AG09309 (cell line): ENCODE measurements at places on chromosomes 16 and 17.

GRCh38 chr16:27745348-27745747 lies 195.4 kb downstream of the KATNIP start:
- no peak for DNase-seq

DNA sequence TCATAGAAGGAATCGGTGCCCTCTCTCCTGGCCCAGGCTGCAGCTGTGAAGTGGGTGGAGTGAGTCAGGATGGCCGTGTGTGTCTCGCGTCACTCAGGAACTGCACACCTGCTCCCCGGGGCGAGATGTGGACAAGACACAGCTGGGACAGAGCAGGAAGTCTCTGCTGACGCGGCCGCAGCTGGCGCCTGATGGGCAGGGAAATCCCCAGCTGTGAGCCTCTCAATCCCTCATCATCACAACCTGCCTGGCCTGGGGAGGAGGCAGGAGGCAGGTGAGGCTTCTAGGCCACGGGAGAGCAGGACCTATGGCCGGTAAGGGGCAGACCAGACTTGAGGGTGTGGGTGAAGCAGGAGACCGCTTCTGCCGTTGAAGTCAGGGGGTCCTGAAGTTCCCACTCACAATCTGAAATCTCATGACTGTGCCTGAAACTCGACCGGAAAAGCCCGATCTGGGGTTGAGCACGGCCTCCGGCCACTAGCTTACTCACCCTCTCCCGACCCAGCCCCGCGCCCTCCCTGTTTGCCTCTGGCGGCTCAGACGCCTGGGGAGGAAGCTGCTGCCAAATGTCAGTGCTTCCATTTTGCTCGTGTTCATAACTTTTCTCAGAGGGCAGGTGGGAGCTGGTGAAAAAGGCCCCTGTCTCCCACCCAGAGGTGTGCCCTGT lies 1.1 kb upstream of the TRPV3 start:
- no peak for DNase-seq

- no peak for DNase-seq
These were observed 144.3 kb downstream of the VPS53 start for GRCh38 chr17:570388-570787.

GRCh38 chr16:68086336-68086841 lies 1.2 kb downstream of the NFATC3 start:
- DNase-seq, result no peak

DNA sequence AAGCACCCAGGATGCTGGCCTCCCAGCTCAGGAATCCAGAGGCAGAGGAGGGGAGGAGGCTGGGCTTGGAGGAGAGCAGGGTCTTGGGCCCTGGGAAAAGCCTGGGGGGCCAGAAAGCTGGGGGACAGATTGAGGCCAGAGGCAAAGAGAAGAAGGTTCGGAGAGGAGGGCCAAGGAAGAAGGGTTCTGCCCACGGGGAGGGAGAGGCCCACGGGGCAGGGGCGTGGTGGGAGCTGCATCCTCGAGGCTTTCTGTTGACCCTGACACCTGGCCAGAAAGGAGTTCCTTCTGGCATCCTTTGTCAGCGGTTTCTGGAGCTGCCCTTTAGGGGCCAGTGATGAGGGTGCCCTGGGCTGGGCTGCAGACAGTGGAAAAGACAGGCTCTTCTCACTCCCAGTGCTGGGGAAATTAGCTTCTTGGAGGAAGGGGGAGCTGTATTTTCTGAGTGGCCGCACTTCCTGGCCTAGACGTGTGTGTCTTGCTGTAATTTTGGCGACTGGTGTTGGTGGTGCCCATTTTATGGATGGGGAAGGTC lies 308.7 kb downstream of the SEC14L1 start:
- DNase-seq, result no peak

GRCh38 chr16:51172368-51172767 lies 21.3 kb upstream of the SALL1 start:
- DNase-seq, result no peak

DNA sequence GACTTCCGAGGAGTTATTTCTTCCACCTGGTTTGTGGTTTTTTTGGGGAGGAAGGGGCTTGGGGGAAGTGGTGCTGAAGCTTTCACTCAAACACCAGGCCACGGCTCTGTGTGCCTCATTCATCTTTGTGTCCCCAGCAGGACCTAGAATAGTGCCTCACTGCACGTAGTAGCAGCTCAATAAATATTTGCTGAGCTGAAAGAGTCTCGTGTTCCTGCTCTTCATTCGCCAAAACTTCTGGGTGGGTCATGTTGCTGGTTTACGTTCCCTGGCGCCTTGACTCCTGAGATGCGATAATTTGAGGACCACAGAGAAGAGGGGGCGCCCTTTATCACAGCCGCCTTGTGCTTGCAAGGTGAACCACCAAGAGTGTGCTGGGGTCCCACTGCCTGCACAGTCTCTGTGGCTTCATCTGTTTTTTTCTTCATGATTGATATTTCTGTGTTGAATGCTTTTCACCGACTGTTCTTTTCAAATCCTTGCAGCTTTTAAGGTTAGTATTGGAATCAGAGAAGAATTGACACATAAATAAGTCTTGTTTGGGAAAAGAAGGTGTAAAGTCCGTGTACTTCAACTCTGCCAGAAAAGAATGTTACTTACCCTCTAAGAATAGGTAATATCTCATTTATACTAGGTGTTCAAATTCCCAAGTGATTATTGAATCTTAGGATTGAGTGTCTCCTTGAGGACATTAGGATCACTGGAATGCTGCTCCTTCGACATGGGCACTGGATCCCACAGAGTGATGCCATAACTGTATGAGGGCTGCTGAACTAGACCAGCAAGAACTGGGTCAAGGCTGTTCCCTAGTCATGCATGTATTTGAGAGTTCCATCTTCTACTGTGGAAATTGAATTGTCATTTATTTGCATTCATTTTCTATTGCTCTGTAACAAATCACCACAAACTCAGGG lies 92.7 kb upstream of the CLEC18A start:
- DNase-seq, result no peak

DNA sequence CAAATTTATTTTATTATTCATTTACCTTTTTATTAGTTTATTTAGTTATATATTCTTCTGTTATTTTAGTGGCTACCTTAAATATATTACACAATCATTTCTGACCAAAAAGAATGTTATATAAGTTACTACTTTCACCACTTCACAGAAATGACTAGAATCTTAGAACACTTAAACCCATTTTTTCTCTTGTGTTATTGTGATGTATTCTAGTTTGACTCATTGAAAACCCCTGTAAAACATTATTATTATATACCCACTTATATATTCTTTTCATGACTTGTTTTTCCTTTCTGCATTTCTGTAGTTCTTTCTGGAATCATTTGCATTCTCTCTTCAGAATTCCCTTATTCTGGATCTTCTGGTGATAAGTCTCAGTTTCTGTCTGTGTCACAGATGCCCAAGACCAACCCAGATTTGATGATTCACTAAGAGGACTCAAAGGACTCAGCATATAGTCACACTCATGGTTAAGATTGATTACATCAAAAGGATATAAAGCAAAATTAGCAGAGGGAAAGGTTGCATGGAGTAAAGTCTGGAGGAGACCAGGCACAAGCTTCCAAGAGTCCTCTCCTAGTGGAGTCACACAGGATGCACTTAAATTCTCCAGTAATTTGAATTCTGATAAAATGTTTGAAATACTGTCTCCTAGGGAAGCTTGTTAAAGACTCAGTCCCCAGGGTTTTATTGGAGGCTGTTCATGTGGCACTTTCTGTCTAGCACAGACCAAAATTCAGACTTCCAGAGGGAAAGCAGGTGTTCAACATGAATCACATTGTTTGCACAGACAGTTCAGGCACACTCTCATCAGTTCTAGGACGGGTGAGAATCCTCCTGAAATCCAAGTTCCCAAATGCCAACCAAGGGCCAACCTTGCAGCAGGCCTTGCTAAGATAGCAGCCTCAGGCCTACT lies 7.7 kb downstream of the GINS3 start:
- no peak for DNase-seq

GRCh38 chr16:12758031-12758669 lies 45.5 kb downstream of the CPPED1 start:
- no peak for DNase-seq

- no peak for DNase-seq
These were observed 444.6 kb downstream of the MAF start for GRCh38 chr16:79155904-79156303.
